ENCODE measurements at places on chromosomes 7 and 10.

DNA sequence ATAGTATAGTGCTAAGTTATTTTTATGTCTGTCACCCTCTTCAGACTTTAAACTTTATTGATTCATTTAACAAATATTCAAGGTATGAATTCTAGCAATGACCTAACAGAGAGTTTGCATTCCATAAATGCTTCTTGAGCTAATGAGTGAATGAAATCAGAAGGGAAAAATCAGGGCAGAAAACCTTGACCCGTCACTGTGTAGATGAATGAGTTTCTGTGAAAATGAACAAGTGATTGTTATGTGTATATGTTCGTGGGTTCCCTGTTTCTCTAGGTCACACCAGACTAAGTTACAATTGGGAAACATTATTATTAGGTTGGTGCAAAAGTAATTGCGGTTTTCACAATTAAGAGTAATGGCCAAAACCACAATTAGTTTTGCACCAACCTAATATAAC lies 30.1 kb downstream of the APBB1IP start:
- no peak for DNase-seq

GRCh38 chr10:63965846-63966245 lies 444.6 kb downstream of the REEP3 start:
- DNase-seq, result no peak

GRCh38 chr7:3861941-3862340 lies 560.9 kb downstream of the SDK1 start:
- no peak for DNase-seq

DNA sequence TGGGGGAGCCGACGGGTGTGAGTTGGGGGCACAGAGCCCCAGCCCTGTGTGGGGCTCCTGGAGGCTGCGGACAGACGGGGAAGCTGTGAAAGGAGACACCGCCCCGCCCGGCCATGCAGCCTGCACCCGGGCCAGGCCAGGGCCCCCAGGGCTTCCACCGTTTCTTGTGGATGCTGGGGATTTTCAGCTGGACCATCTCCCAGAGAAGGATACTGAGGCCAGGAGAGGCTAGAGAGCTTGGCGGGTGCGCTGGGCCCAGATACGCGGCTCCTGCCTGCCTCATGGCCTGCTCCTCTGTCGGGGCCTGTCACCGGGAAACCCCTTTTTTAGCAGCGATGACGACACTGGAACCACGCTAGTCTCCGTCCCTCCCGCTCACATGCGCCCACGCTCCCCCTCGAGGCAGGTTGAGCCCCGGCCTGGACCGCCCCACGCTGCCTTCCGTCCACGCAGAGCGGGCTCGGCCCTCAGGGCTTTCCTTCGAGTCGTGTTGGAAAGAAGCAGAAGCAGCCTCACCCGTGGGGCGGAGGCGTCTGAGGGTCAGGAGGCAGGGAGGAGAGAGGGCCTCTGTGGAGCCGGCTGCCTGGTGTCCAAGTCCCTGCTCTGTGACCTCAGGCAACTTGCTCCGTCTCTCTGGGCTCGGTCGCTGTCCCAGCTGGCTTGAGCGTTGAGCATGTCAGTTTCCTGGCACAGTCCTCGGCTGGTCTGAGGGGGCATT lies 11.7 kb downstream of the TMEM184A start:
- no peak for DNase-seq

DNA sequence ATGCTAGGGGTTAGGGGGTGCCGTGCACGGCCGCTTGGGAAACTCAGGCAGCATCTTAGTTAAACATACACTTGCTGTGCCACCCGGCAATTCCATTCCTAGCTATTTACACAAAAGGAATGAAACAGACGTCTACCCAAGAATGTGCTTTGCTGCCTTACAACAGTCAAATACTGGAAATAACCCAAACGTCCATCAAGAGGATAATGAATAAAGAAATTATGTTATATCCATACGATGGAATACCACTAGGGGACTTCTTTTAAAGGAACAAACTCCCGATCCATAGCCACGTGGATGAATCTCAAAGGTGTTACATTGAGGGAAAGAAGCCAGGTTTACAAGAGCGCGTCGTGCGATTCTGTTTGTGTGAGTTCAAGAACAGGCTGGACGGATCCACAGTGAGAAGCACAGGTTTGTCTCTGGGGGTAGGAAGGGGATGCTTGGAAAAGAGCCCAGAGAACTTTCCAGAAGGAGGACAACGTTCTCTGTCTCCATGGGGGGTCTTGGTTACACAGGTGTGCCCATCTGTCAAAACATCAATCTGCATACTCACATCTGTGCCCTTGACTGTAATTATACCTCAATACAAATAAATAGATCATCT lies 41.8 kb downstream of the STK32C start:
- no peak for DNase-seq
